ENCODE measurements at places on chromosomes 13 and 19. TPM values are rescaled to one million over a fixed set of nuclear protein-coding genes. Genes with fewer than 3 reads are reported as not detected.

DNA sequence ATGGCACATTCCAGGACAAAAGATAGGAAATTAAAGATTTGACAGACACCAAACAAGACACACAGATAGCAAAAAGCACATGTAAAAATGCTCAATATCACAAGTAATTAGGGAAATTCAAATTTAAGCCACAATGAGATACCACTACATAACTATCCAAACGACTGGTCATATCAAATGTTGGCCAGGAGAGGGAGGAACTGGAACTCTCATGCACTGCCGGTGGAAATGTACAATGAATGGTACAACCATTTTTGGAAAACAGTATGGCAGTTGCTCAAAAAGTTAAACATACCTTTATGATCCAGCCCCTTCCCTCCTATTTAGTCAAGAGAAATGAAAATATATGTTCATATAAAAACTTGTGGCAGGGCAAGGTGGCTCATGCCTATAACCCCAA, 36.8 kb upstream of the CYP2S1 start:
- no peak for DNase-seq

DNA sequence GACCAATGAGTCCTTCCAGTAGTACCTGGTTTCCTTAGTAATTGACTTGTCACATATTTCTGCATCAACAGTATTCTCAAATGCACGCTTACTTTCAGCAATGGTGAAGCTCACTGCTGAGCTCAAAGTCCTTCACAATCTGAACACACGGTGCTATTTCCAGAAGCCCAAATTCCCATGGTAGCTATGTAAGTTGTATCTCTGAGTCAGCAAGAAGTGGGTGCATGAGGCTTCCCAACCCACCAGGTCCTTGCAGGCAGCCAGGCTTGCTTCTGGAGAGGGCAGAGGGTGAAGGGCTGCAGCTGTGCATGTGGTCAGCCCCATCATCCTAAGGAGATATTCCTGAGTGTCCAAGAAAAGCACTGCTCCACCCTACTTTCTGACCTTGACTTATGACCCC, 25.7 kb downstream of the COL4A2 start:
- no peak for DNase-seq

DNA sequence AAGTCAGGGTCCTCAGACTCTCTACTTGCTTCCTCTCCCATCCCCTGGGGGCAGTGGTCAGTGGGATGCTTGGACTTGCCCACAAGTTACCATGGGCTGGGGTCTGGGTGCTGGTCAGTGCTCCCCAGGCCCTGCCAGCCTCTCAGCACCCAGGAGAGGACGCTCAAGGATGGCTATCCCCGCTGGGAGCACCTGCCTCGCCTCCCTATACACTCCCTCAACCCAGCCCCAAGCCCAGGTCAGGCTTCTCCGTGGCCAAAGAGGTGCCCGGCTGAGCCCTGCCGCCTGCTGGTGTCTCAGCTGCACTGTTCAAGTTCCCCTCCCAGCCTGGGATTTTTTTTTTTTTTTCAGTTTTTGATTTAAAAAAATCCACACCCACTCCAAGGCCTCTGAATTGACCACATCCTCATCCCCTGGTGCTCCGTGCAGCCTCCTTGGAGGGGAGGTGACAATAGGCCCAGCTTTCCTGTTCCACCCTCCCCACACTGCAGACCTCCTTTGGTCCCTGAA, 10.8 kb downstream of the F2RL3 start:
- no peak for DNase-seq

DNA sequence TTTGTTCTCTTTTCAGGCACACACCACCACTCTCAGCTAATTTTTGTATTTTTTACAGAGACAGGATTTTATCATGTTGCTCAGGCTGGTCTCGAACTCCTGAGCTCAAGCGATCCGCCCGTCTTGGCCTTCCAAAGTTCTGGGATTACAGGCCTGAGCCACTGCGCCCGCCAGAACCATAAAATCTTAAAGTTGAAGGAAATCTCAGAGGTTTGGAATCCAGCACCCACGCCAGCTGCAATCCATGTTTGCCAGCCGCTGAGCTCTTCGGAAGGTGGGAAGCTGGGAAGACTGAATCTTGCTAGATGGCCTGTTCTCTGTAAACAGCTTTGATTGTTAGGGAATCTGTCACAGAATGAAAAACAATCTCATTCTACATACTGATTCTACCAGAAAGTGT, 38.5 kb downstream of the SPATA13 start:
- DNase-seq = no peak

- no peak for DNase-seq
Measured at GRCh38 chr13:110006304-110006703, 219.9 kb upstream of the IRS2 start.

- DNase-seq = no peak
Measured at GRCh38 chr19:10333758-10334587, 644 bp upstream of the RAVER1 start.

DNA sequence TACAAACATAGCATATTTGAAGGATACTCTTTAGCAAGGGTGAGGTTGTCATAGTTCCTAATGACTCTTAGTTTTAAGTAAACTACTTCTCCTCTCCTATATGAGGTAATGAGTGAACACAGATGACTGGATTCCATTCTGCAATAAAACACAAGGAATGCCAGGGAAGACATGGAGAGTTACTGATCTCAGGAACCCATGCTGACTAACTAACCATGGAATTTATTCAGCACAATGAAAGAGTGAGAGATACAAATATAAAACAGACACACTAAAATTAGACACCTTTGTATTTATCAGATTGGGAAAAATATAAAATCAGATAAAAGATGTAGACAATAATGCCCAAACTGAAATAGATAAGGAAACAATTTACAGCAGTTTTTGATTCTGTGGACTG, 1525.9 kb upstream of the SLC10A2 start:
- no peak for DNase-seq

Gene FFAR2
- total RNA-seq = 2.4 TPM

Measured in mesenteric fat pad (tissue), 1 donor.